ENCODE measurements at places on chromosomes 1 and 21.

DNA sequence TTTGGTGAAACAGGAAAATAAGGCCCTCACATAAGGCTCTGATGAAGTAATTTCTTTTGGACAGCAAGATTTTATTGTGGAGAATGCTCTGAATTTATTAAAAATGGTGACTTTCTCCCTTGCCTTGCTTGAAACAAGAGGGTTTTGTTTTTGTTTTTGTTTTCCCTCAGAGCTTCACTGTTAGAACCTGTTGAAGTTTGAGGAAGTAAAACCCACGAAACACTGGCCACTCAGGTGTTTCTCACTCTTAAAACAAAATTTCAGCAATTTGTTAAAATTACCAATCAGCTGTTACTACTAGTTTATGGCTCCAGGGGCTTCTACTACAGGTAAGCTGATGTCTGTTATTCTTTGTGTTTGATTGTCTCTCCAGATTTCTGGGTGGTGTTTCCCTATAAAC, 112.6 kb upstream of the B3GALT2 start:
- no peak for DNase-seq

GRCh38 chr21:37276377-37276776, 9.2 kb upstream of the VPS26C start:
- DNase-seq, result no peak

DNA sequence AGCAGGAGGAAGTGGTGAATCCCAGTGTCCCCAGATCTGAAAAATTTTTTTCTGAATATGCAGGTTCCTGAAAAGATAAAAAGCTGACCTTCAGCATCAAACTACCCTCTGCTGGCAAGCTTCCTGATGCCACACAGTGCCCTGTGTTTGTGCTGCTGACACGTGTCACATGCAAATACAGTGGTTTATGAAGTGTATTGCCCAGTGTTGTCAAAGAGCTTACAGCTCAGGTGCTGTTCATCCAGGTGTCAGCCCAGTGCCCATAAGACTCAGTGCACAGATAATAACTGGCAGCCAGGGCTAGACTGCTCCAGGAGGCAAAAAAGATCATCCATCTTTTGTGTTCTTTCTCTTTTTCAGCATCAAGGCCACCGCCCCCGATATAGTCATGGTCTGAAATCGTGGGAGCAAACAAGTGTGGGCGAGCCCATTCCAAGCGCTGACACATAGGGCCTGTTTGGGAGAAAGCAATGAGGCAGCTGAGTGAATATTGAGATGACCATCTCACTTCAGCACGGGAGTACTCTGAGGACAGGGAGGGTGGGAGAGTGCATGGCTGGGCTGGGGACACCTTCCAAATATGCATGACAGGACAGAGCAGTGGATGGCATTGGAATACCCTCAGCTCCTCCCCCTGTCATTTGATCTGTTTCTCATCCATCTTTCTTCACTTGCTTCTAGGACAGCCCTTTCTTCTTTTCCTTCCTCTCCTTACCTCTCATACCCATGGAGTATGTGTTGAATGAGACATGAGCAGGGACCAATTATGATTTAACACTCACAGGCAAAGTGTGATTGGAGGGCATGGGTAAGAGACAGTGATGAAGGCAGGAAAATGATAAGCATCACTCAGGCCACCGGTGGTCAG, 6.4 kb upstream of the KCNK1 start:
- DNase-seq, result no peak

- no peak for DNase-seq
Measured at GRCh38 chr1:52281518-52281917, 84.5 kb downstream of the CC2D1B start.
